Body of pancreas (tissue), 4 donors: ENCODE measurements at places on chromosomes 16 and 17.

GRCh38 chr16:1762879-1763520, 8.3 kb downstream of the NME3 start:
- no peak for DNase-seq

- no peak for DNase-seq
These were observed 40.0 kb downstream of the IL21R start for GRCh38 chr16:27441998-27442397.

DNA sequence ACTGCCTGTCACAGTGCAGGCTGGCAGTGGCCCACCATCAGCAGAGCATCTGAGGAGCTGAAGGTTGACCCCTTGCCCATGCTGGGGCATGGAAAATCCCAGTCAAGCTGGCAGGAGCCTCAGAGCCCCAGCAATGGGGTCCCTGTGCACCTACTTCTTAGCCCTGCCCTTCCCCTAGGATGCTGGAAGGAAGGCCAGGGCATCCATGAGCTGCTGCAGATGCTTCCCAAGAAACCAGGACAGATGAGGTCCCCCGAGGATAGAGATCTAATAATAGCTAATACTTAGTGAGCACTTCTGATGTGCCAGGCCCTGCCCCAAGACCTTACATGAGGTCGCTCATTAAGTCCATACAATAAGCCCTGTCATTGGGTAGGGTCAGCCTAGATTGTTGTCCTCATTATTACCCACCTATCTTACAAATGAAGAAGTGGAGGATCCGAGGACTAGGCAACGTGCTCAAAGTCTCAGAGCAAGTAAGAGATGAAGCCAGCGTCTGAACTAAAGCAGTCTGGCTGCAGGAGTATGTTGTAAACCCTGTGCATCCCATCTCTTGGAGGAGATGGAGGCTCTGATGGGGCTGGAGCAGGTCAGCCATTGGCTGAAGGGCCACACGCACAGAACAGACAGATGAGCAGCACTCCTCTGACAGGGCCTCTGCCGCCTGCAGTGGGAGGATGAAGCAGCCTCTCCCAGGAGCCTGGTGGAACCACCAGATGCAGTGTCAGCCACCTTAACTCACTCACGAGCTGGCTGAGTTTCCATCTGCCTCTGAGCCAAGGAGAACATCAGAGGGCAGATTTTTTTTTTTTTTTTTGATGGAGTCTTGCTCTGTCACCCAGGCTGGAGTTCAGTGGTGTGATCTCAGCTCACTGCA, 175.4 kb downstream of the WSCD1 start:
- DNase-seq, result no peak

GRCh38 chr16:50384500-50385135, 15.8 kb upstream of the BRD7 start:
- DNase-seq, result no peak

DNA sequence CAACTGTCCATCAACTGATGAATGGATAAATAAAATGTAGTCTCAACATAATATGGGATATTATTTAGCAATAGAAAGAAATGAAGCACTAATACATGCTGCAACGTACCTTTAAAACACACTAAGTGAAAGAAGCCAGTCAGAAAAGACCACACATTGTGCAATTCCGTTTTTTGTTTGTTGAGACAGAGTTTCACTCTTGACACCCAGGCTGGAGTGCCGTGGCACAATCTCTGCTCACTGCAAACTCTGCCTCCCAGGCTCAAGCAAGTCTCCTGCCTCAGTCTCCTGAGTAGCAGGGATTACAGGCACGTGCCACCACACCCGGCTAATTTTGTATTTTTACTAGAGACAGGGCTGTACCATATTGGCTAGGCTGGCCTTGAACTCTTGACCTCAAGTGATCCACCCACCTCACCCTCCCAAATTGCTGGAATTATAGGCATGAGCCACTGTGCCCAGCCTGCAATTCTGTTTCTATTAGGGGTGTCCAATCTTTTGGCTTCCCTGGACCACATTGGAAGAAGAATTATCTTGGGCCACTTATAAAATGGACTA, 40.1 kb downstream of the SCNN1B start:
- DNase-seq, result no peak

- no peak for DNase-seq
These were observed 267.7 kb downstream of the ABCC12 start for GRCh38 chr16:47888142-47888541.

DNA sequence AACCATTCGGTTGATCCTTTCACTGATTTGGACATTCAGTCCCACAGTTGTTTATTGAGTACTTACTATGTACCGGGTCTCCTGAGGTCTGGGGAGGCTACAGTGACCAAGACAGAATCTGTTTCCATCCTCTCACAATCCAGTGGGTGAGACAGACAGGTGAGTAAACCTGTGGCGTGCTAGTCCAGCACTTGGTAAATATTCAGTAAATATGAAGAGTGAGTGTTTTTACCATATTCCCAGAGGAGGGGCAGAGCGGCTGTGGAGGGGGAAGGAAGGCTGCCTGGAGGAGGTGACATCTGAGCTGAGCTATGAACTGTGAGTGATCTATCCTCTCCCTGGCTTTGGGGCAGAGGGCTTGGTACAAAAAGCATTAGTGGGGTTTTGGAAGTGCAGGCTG, 31.4 kb downstream of the CCR7 start:
- no peak for DNase-seq

DNA sequence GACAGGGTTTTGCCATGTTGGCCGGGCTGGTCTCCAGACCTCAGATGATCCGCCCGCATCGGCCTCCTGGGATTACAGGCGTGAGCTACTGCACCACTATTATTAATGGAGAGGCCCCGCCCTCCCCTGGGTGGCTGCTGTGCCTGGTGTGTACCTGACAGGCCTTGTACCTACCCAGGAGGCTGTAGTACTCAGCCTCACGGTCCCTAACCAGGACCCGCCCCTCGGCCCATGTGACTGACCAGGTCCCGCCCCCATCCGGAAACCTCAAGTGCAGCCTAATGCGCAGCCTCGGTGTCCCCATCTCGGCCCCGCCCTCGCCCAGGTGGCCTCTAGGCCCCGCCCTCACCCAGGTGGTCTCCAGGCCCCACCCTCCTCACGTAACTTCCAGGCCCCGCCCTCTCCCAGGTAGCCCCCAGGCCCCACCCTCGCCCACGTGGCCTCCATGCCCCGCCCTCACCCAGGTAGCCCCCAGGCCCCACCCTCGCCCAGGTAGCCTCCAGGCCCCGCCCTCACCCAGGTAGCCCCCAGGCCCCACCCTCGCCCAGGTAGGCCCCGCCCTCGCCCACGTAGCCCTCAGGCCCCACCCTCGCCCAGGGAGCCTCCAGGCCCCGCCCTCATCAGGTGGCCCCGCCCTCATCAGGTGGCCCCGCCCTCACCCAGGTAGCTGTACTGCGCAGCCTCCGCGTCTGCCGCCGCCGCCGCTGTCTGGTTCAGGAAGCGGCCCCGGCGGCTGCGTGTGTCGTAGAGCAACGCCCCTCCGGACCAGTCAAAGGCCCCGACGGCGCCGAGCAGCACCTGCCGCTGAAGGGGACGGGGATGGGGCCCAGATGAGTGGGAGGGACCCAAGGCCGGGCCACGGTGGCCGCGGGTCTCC, 31.0 kb downstream of the HASPIN start:
- peak; percentile 100 for DNase-seq

GRCh38 chr16:65828296-65828695, 538.2 kb upstream of the CDH5 start:
- no peak for DNase-seq

GRCh38 chr17:79668344-79669250, 57.7 kb upstream of the RBFOX3 start:
- DNase-seq, result no peak

- no peak for DNase-seq
These were observed 80.3 kb downstream of the FTO start for GRCh38 chr16:53784291-53784690.

- no peak for DNase-seq
These were observed 12.2 kb downstream of the CBX4 start for GRCh38 chr17:79826841-79827578.
